Activated CD8-positive, alpha-beta memory T cell treated with anti-CD3 and anti-CD28 coated beads for 1 hour (primary cell): ENCODE measurements at places on chromosomes 11 and 22.

DNA sequence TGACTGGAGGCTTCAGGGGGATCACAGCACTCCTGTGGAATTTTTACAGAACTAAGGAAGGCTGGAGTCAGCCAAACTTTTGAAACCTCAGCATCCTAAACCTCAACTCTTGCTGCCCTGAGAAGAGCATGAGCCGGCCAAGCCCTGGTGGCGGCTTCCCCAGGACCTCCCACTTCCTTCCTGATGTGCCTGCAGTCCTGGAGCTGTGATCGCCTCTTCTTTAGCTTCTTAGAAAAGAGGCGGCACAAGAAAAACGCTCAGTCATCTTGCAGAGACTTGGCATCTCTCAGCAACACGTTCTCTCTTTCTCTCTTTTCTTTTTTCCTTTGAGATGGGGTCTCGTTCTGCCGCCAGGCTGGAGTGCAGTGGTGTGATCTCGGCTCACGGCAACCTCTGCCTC, 40.4 kb upstream of the AMPD3 start:
- no peak for DNase-seq

- DNase-seq = no peak
These were observed 105.0 kb downstream of the TRPC6 start for GRCh38 chr11:101478587-101479369.

DNA sequence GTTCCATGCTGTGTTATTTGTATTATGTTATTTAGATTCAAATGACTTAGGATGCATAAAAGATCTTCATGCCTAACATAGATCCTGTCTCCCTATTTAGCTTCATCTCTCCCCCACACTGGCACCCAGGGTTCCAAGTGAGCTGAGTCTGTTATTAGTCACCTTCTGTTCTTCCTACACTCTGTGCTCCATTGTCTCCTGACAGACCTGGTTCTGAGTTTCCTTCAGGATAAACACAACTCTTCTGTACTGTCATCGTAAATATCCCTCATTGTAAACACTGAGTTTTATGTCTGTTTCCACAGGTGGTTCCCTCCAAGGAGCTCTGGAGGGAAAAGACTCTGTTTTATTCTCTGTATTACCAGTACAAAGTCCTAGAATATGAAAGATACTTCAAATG, 8.7 kb downstream of the MMP26 start:
- DNase-seq = no peak

- no peak for DNase-seq
These were observed 1048.4 kb downstream of the BRD1 start for GRCh38 chr22:48779211-48779643.

GRCh38 chr11:11512929-11513328, 108.9 kb downstream of the GALNT18 start:
- DNase-seq = no peak
